Thoracic aorta (tissue), 2 donors: ENCODE measurements at places on chromosomes 7 and 10. TPM values are rescaled to one million over a fixed set of nuclear protein-coding genes. Genes with fewer than 3 reads are reported as not detected.

- H3K36me3 ChIP-seq = no peaks in the 10 kb centered on the region
- DNase-seq = no peak
- no peak overlapping the region for H3K27ac ChIP-seq
- H3K4me1 ChIP-seq = no peaks in the 10 kb centered on the region
- no peaks in the 10 kb centered on the region for H3K27me3 ChIP-seq
- H3K4me3 ChIP-seq = no peak overlapping the region
Measured at GRCh38 chr7:43467406-43467805, 115.5 kb upstream of the STK17A start.

GRCh38 chr10:24825551-24825950 lies 101.9 kb upstream of the ARHGAP21 start:
- H3K27ac ChIP-seq = no peak overlapping the region
- DNase-seq = no peak
- no peaks in the 10 kb centered on the region for H3K27me3 ChIP-seq

DNA sequence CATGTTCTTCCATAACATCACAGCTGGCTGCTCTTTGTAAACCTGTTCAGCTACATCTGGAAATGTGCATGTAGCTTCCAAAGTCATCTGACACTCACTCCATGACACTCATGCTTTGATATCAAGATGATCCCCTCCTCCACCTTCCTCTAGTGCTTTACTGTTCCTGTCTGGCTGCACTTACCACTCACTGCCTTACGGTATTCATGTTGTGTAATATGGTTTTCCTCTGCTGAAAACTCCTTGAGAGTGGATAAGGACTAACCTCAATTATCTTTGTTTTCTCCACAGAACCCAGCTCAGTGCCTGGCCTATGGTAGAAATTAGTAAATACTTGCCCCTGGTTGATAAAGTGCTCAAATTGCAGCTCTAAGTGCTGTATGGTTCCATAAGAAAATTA lies 483.9 kb downstream of the HTR7 start:
- no peaks in the 10 kb centered on the region for H3K4me1 ChIP-seq
- no peaks in the 10 kb centered on the region for H3K36me3 ChIP-seq
- no peaks in the 10 kb centered on the region for H3K27me3 ChIP-seq
- no peak overlapping the region for H3K4me3 ChIP-seq

DNA sequence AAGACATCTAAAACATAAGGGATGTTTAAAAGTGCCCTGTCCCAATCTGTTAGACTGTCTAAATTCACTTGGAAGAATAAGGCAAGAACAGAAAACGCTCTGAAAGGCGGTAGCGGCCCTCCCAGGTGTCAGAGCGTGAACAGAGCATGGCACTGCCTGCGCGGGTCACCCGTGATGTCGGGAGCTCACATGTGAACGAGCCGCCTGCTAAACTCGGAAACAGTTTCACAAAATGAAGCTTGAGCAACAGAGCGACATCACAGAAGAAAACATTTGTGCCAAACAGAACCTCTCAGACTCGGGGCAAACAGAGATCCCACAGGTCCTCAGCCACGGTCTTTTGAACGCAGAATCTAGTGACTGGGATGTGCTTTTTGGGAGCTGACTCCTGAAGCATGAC lies 12.8 kb downstream of the BRI3 start:
- no peak overlapping the region for H3K4me3 ChIP-seq
- peaks cover 2% of the 10 kb centered on the region for H3K4me1 ChIP-seq
- peaks cover 30% of the 10 kb centered on the region for H3K36me3 ChIP-seq
- no peak for DNase-seq
- H3K27me3 ChIP-seq = no peaks in the 10 kb centered on the region
- no peak overlapping the region for H3K27ac ChIP-seq

DNA sequence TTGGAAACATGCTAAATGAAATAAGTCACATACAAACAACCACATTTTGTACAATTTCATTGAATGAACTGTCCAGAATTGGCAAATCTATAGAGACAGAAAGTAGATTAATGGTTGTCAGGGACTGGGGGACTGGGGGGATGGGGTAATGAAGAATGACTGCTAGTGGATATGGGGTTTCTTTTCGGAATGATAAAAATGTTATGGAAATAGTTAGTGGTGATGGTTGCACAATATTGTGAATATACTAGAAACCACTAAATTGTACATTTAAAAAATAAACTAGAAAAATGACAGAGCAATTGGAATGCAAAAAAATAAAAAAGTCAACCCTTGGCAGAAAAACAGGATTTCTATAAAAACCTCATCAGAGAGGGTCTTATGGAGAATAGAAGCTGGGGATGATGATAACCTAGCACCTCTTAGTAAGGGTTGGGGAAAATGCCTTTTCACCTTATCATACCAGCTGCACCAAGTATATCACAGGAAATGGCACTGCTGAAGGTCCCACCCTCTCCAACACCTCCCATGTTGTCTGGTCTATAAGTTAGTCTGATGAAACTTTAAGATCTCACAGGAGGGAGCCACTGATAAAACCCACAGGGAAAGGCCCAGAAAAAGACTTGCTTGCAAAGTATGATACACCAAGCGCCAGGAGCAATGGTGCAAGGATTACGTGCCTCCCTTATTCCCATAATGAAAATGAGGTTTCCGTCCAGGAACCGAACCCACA lies 23.1 kb upstream of the JAZF1 start:
- H3K27me3 ChIP-seq = no peaks in the 10 kb centered on the region
- H3K4me3 ChIP-seq = no peak overlapping the region
- H3K27ac ChIP-seq = no peak overlapping the region
- no peaks in the 10 kb centered on the region for H3K4me1 ChIP-seq
- no peaks in the 10 kb centered on the region for H3K36me3 ChIP-seq

DOCK4 gene
- 22.3 TPM for total RNA-seq

NPY4R gene
- not detected for total RNA-seq

INSYN2A gene
- 0.35 TPM for total RNA-seq
